Renal pelvis (tissue), 12 donors: ENCODE measurements at places on chromosomes 6 and 20.

DNA sequence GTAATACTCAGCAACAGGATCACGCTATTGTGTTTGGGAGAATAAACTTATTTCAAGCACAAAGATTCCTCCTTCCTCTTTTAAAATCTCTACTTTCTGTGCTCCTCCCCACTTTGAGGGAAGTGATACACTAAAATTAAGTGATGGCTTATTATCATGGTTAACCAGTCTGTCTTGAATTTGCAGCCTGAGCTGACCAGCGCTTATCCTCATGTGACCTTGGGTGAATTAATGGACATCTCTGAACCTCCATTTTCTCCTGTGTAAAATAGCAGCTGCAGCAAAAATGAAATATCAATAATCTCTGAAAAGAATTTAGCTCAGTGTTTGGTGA, 222.6 kb downstream of the BCAS1 start:
- DNase-seq = no peak

DNA sequence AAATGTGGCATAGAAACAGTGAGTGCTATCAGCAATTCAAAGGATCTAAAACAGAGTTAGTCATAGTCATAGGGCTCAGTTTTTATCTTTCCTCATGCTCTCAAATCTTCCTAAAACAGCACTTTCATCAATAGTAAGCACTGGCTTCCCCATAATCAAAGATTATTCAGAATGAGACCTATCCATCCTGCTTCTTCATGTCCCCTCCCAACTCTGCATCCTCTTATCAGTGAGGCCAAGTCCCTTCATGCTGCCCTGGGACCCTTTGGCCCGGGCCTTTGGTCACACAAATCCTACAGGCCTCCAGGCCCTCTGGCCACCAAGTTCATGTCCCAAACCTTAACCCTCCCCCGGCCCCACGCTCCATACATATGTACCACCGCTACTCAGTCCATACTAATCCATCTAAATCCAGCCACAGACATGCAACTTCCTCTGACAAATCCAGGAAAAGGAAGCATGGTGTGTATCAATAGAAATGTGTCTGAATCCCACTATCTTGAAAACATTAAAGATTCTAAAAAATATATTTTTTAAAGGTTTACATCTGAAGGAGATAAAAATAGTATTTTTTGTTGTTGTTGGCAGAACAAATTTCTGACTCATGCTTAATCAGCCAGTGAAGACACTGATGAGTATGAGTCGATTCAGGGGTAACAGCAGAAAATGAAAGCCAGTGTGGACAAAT, 143.5 kb downstream of the PDE7B start:
- no peak for DNase-seq

DNA sequence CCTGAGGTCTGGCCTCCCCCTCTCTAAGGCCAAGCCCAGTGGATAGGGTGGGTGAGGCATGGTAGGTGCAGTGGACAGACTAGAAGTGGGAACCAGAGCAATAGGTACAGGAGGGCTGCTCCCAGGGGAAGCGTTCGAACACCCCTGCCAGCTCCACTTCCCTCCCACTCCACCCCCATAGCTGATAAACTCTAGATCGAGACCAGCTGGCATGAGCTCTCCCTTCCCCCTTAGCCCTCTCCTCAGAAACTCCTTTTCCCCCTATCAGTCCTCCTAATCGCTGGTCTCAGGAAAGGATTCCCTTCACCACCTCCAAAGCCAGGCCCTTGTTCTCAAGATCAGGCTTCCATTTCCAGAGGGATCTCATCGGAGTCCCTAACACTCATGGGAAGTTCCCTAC, 6.0 kb upstream of the FAM83C start:
- no peak for DNase-seq

GRCh38 chr6:18087396-18088165, 34.9 kb downstream of the NHLRC1 start:
- DNase-seq = no peak

DNA sequence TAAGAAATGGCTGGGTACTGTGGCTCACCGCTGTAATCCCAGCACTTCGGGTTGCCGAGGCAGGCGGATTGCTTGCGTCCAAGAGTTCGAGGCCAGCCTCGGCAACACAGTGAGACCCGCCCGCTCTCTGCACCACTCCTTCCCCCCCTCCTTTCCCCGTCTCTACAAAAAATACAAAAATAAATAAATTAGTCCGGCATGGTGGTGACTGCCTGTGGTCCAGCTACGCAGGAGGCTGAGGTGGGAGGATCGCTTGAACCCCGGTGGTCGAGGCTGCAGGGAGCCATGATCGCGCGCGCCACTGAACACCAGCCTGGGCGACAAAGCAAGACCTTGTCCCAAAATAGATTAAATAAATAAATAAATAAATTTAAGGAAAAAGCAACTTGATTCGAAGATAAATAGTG, 448 bp upstream of the RNF114 start:
- no peak for DNase-seq

GRCh38 chr6:17884498-17885478, 102.6 kb downstream of the KIF13A start:
- no peak for DNase-seq

DNA sequence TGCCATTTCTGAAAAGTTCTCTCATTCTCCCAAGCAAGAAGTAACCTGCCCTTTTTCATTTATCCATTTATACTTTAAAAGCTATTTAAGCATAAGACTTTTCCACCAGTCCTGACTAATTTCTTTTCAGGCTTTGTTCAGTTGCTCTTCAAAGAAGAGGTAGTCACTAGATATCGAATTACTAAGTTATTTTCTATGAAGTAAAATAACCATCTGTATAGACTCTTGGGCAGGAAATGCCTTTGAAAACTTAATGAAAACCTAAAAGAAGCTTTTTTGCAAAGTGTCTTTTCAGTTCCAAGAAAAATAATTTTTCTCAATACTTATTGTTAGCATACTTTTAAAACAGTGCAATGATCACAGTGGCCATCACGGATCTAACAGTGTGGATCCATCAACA, 31.3 kb upstream of the LAMP5 start:
- no peak for DNase-seq

GRCh38 chr20:64261138-64261537, 5.6 kb downstream of the PCMTD2 start:
- DNase-seq = peak; percentile 75

GRCh38 chr6:163355426-163355991, 59.0 kb upstream of the QKI start:
- DNase-seq = no peak

GRCh38 chr20:25015986-25016385, 23.4 kb upstream of the APMAP start:
- no peak for DNase-seq

GRCh38 chr20:10639737-10640556, 33.9 kb downstream of the JAG1 start:
- DNase-seq = no peak

- DNase-seq = no peak
Measured at GRCh38 chr20:62634330-62634967, 7.9 kb upstream of the SLCO4A1 start.

GRCh38 chr6:159170999-159171712, 2.0 kb downstream of the FNDC1 start:
- no peak for DNase-seq

DNA sequence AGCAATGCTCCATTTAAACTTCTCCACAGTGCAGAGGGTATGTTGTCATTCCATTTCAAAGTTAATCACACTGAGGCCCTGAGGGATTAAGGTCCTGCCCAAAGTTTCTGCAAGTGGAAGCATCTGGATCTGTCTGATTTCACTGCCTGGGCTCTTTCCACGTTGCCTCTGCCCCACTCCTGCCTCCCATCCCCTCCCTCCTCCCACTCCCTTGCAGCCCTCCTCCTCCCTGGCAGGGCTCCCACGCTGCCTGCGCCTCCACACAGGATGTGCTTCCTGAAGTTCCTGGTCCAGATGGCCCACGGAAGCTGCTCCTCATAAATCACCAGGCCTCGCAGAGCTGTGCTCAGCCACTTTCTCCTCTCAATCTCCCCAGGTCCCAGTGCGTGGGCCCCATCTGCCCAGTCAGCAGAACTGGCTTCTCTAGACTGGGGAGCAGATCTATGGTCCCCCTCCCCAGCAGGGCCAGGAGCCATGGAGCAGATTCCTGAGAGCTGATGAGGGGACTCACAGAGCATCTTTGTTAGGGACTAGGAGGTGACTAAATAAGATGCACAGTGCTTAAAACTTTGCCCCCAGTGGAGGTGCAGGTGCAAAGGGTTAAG, 65.4 kb upstream of the MAFB start:
- DNase-seq = peak; percentile 31

DNA sequence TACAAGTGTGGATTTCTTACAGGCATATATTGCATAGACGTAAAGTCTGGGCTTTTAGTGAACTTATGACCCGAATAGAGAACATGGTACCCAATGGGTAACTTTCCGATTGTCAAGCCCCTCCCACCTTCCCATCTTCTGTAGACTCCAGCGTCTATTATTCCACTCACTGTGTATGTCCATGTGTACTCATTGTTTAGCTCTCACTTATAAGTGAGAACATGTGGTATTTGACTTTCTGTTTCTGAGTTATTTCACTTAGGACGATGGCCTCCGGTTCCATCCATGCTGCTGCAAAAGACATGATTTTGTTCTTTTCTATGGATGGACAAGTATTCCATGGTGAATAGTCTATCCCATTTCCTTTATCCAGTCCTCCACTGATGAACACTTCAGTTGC, 306.4 kb downstream of the CD83 start:
- DNase-seq = no peak

GRCh38 chr6:168708526-168708925, 267.5 kb downstream of the SMOC2 start:
- DNase-seq = no peak

- DNase-seq = no peak
Measured at GRCh38 chr6:52639493-52639892, 31.4 kb upstream of the TMEM14A start.

GRCh38 chr6:151181706-151182363, 57.9 kb upstream of the AKAP12 start:
- no peak for DNase-seq

- DNase-seq = no peak
Measured at GRCh38 chr6:21190701-21191100, 402.9 kb upstream of the SOX4 start.

DNA sequence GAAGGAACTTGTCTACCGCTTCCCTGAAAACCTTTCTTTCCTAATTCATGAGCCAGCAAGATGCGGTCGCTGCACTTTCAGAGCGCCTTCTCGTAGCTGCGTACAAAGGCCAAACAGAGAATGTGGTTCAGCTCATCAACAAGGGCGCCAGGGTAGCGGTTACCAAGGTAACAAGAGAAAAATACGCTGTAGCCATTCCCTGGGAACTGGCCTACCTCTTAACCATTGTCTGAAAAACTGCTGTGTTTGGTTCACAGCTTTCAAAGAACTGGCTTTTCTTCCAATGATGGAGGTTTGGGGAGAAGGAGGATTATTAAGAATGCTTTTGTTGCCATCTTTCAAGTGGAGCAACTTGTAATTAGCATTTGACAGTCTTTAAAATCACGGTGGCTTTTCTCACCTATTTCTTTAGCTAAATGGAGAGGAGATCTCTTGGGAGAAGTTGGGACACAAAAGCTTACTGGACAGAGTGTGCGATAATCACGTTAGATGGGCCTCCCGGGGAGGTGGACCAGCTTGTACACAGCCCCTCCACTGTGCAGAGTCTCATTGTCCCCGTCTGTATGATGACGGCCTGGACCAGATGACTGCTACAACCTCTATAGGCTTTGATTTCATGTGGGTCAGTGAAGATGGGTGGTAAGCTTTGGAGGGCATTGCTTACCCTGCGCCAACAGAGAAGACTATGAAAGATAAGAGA, 71.5 kb downstream of the LYRM2 start:
- DNase-seq = no peak

GRCh38 chr6:90151576-90152422, 144.8 kb downstream of the BACH2 start:
- no peak for DNase-seq

DNA sequence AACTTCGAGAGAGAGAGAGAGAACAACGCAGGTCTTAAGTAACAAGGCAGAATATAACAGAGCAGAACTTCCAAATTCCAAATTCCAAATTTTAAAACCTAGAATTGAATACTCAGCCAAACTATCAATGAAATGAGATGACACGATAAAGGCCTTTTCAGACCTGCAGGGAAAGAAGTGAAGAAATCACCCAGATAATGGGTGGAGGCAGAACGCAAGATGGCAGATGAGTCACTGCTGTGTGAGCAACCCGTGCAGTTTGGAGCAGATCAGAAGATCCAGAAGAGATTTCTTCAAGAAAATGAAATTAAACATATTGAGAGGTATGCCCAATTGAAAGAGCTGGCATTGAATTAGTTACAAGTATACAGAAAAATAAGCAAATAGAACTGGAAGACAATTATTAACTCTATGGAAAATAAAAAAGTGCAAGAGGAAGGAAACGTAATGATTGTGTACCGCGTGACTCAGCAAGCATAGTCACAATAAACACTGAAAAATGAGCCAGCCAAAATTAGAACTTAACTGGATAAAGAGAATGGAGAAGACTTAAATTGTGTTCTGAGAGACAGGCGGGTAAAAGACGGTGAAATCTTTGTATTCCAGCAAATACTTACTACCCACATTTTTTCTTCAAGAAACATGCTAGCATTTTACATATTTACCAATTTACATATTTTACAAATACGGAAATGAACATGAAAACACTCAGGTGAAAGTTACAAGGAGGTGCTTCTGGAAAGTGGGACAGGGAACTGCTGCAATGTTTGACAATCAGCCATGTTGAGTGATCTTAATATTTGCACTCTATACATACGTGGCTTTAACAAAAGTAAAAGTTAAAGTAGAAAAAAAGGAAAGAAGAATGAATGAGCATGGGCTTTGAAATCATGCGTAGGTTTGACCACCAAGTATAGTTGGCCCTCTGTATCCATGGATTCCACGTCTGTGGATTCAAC, 87.9 kb upstream of the CDYL start:
- DNase-seq = no peak

DNA sequence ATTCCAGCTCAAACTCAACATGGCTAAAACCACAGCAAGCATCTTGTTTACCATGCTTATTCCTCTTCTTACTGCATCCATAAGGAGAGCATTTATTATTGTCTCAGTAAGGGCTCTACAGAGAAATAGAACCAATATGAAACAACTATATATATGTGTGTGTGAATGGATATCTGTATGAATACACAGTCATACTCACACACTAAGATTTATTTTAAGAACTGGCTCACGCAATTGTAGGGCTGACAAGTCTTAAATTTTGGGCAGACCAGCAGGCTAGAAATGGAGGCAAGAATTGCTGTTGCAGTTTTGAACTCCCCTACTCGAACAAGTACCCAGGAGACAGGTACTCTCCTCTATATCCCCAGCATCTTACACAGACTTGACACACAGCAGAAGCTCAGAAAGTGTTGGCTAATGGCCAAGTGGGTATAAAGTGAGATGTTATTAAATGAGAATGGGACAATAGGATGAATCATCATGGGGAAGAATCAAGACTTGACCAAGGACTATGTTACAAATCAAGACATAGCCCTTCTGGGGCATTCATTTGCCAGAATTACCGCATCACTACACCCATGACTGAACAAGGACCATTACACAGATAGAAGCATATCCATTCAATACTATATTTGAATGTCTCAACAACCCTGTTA, 13.0 kb downstream of the ZHX3 start:
- DNase-seq = no peak
